ENCODE measurements at places on chromosomes 12 and 14.

GRCh38 chr14:89217891-89218290 lies 199.1 kb downstream of the FOXN3 start:
- no peak for DNase-seq

- DNase-seq: no peak
These were observed 11.2 kb downstream of the SERPINA1 start for GRCh38 chr14:94376976-94377865.

- peak; percentile 65 for DNase-seq
These were observed 20.5 kb downstream of the SARNP start for GRCh38 chr12:55797068-55797467.

DNA sequence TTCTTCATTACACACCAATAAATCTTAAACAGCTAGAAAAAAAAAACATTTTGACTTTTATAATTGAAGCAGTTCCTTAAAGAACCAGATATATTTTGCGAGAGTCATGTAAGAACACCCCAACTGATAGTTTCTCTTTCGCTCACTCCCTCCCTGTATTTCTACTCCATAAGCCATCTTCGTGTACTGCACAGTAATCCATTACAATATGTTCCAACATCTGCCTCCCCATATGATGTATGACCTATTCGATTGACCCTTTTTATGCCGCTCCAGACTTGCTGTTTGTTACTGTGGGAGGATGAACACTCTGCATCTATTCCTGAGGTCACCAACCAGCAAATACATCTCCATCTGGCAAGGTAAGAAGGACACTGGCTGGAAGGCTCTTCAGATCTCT lies 331.7 kb downstream of the SOX5 start:
- DNase-seq: no peak

- no peak for DNase-seq
These were observed 26.5 kb downstream of the PPP1R13B start for GRCh38 chr14:103820908-103821307.

All from mesendoderm (in vitro differentiated cells).